ENCODE measurements at places on chromosomes 3 and 15. TPM values are rescaled to one million over a fixed set of nuclear protein-coding genes. Genes with fewer than 3 reads are reported as not detected.

- DNase-seq: no peak
Observed at GRCh38 chr3:120425572-120426250, 25.1 kb downstream of the FSTL1 start.

DNA sequence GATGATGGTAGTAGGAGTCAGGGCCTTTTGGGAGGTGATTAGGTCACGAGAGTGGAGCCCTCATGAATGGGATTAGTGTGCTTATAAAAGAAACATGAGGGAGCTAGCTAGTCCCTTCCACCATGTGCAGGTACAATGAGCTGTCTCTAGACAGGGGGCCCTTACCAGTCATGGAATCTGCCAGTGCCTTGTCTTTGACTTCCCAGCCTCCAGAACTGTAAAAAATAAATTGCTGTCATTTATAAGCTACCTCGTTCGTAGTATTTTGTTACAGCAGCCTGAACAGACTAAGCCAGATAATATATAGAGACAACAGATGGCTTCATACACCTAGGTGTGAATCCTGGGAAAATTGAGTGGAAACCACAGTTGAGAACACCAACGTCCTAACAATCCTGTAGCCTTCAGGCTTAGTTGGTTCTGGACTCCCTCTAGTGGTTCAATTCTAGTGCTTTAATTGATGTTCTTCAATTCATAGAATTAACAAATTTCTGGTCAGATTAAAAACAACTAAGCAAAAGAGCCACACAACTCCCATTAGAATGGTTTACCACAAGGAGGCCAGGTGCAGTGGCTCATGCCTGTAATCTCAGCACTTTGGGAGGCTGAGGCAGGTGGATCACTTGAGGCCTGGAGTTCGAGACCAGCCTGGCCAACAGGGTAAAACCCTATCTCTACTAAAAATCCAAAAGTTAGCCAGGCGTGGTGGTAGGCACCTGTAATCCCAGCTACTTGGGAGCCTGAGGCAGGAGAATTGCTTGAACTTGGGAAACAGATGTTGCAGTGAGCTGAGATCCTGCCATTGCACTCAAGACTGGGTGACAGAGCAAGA is 21.3 kb upstream of the GATM start:
- no peak for DNase-seq

DNA sequence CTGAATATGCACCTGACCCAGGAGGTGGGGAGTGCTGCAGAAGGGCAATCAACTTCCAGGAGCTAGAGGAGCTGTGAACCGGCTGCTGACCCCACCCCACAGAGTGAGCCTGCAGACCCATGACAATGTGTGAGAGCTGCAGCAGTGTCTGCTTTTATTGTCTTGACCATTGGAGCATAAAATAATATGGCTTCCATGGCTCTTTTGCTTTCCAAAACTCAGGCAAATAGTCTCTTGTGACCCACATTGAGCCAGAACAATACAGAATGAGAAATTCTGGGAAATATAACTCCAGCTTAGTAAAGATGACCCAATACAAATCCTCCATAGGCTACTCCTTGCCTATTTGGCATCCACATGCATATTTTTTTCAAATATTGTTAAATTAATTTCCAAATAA is 309.6 kb downstream of the PYDC2 start:
- no peak for DNase-seq

DNA sequence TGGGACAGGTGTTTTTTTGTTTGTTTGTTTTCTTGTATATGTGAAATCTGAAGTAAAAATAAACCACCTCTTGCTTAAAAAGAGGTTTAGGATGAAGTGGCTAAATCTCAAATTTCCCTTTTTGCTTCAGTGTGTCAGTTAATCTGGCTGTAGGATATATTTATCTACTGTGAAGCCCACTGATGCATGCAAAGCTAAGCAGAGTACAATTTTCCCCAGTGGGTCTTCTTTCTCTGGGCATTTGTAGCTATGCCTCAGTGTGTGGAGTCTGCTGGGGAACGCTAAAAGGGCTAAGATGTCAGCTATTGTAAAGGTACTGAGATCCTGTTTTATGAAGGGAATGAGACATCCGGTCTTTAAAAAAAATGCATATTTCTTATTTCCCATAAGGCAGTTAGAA is 190.6 kb downstream of the TCF12 start:
- DNase-seq: no peak

DNA sequence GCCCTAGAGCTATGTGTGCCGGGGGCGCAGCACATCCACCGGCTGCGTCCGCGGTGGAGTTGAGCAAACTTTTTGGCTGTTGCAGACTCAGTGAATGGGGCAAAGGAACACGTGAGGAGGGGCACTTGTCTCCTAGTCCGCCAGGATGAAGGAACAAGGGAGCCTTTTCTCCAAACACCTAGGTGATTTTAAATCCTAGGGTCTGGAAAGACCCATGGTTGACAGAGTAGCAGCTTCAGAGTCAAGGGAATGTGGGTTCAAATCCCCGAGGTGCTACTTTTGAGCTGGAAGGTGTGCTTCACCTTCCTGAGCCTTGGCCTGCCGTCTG is 648 bp downstream of the ACAN start:
- DNase-seq: no peak

GRCh38 chr3:105904251-105904650 is 35.4 kb upstream of the CBLB start:
- no peak for DNase-seq

RLBP1 gene
- total RNA-seq: not detected

GUCA1C gene
- not detected for total RNA-seq

All from natural killer cell treated with Interleukin-12 subunit alpha and Interleukin-12 subunit beta and Interleukin-15 and Interleukin-18, amount 100 ng/mL, for 72 hours (primary cell).